ENCODE measurements at places on chromosomes 2 and 18.

GRCh38 chr2:235511187-235511661 lies 17.4 kb downstream of the AGAP1 start:
- DNase-seq: no peak

DNA sequence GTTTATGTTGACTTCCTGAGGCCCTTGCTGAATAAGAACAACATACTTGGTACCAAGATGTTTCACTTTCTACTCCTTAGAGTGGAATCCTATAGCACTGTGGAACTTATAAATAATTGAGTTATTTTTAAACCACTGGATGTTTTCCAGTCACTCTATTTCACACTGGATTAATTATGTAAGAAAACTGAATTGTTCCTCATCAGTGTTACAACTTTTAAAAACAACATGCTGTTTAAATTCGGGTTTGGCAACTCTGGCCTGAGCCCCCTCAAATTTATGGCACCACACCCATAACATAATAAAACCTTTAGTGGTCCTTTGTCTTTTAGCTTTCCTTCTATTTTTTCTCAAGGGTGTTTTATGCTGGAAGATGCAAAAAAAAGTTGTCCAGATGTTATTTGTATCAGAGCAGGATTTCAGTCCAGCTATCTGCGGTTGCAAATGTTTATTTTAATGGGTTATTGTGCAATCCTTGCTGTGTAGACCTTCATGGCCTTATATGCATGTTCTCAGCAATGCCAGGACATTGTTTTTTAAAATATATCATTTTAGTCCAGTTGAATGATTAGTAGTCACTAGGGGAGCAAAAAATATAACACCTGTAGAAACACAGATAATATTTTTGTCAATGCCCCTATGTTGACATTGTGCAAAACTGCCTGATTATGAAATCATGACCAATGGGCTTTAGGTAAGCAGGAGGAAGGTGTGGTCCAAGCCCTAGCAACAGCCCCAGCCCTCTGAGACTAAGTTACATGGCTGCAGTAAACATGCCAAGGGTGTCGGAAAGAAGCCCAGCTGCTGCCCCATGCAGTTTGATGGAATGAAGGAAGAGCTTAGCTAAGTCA lies 638.0 kb upstream of the ZEB2 start:
- DNase-seq: no peak

- no peak for DNase-seq
These were observed 370.7 kb upstream of the MEX3C start for GRCh38 chr18:51568151-51568550.

DNA sequence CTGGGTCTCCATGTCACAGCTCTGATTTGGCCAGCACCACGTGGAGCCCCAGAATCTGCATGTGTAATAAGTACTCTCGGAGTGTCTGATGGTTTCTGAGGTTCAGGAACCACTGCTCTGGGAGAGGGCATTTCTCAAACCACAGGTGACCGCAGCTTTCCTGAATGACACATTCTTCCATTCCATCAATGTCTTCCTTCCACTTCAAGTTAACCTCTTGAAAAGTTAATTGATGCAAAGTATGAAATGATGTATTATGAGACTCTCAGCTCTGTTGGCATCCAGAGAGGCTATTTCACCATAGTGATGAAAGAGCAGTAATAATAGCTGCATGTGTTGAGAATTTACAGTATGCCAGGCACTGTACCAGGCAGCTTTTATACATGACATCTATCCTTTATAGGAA lies 61.3 kb upstream of the CRIM1 start:
- DNase-seq: no peak

DNA sequence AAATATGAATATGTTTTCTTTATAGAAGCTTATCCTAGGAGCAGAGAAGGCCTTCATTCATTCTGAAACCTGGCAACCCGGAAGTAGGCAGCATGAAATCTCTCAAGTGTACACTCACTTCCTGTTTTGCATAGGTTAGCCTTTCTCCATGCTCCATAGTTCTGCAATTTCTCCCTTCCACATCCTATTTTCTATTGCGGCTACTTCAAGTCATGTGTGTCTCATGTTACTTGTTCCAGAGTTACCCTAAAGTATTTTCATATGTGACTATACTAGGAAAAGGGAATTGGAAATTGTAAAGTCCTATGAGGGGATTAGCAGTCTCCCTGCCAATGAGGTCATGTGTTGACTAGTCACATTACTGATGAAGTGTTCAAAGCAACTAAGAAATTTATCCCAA lies 320.6 kb downstream of the NCKAP5 start:
- no peak for DNase-seq

DNA sequence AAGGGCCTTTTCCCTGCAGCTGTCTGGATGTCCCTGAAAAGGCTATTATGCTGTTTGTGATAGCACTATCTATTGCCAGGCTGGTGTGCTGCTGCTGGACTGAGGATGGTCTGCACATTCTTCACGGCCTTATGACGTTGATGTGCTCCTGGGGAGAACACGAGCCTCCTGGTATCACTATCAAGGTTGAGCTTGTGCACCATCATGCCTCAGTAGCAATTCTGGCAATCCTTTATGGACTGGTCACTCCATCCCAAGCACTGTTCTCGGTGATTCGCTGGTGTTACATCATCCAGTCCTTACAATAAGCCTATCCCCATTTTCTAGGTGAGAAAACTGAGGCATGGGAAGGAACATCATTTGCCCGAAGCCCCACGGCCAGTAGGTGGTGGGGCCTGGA lies 18.2 kb upstream of the CCBE1 start:
- no peak for DNase-seq

- no peak for DNase-seq
These were observed 4.2 kb downstream of the ADCY3 start for GRCh38 chr2:24915796-24916195.

DNA sequence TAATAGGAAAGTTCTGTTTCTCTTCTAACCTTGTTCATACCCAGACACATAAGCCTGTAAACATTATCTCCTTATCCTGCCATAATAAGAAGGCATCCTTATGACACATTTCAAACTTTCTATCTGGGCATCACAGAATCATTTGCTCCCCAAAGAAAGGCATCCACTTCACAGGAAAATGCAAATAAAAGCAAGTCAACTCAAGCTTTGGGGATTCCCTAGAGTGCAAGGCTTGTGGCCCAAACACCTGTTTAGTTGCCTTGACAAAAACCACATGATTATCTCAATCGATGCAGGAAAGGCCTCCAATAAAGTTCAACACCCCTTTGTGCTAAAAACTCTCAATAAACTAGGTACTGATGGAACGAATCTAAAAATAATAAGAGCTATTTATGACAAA lies 195.7 kb upstream of the GALNT5 start:
- no peak for DNase-seq

- peak; percentile 80 for DNase-seq
These were observed at the start of gene KANSL3 for GRCh38 chr2:96638144-96639121. TSS of gene KANSL3 (minus strand) at chr2:96638312. CDS start at chr2:96637135, 1,177 bp downstream.

DNA sequence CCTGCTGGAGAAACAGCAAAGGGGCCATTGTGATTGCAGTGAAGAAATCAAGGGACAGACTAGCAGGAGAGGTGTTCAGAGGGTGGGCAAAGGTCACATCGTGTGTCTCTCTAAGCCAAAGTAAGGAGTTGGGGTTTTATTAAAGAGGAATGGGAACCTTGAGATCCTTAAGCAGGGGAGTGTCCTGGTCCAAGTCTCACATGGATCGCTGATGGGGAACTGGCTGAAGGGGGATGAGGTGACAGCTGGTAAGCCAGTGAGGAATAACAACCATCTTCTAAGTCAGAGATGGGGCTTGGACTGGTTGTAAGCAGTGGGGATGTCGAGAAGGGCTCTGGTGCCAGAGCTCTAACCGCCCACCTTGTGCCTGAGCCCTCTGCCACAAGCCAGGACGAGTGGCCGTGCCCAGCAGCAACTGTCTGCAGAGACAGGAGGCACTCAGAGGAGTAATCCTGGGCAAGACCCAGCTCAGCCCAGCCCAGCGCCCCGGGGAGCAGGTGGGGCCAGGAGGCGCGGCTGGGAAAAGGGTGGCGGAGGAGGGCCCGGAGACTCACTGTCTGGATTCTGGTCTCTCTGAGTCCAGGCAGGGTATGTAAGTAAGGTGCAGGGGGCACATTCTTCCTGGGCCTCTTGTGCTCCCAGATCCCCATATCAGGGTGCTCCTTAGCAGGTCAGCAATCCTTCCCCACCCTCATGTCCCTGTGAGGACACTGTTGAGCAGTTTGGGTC lies 13.7 kb downstream of the WNT10A start:
- DNase-seq: no peak

DNA sequence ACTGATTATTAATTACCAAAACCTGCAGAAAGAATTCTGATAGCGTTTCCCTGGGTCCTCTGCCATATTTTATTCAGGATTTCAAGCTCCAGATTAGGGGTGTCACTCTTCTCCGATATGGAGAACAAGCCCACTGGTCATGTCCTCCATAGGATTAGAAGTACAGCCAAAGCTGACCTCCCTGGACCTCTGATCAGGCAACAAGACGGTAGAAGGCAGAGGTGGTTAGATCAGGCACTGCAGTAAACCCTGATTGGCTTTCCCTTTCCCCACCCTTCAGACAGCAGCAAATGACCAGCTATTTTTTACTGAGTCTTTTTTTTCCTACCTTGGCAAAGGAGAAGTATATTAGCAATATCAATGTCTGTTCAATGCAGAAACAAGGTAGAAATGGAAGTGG lies 37.7 kb downstream of the SPC25 start:
- no peak for DNase-seq

- no peak for DNase-seq
These were observed 76.8 kb downstream of the GYPC start for GRCh38 chr2:126732682-126733245.

- DNase-seq: peak; percentile 38
These were observed at the start of gene MFSD6 for GRCh38 chr2:190407662-190408537. TSS of gene MFSD6 (plus strand) at chr2:190408355. CDS start at chr2:190436030, 27,675 bp downstream.

DNA sequence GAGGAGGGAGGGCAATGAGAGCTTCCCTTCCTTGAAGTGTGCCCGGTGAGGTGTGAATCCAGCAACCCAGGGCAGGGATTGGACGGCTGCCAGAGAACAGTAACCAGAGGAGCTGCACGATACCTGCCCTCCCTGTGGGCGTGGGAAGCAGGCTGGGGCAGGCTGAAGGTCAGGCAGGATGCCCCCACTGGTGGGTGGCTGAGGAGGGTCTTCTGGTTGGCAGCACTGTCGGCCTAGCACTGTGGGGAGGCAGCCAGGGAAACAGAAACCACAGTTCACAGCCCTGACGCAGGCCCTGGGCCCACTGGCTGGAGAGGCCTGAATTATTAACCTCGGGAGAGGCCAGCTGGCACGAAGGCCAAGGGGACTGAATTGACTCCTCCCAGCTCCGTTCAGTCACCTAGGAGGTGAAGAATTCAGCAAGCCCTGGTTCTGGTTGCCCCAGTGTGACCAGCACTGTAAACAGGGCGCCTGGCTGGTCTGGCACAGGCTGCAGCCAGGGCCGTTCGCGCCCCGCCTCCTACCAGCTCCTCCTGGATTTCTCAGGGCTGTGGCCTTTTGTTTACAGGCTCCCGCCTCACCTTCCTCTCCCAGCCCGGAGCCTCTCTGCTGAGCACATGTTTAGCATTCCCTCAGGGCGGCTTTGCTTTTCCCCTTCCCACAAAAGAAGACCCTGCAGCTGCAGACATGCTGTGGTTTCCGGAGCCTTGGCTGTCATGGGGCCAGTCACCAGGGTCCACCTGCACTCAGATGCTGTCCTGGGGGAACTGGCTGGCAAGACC lies 97.8 kb downstream of the B3GNT2 start:
- no peak for DNase-seq

DNA sequence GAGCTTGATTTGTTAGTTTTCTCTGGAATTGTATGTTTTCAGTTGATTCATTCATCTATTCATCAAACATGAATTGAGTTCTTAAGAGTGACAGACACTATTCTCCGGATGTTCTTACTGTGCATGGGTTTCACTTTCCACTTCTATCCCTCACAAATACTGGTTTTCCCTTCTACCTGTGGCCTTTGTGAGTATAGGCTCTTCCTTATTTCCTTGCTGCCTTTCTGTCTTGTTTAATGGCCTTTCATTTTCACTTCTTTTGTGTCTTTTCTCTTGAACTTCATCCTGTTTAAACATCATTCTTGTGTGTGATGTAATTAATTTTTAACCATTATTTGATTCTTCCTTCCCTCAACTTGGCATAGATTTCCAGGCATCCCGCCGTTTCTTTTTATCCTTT lies 90.7 kb downstream of the CRIM1 start:
- DNase-seq: no peak

DNA sequence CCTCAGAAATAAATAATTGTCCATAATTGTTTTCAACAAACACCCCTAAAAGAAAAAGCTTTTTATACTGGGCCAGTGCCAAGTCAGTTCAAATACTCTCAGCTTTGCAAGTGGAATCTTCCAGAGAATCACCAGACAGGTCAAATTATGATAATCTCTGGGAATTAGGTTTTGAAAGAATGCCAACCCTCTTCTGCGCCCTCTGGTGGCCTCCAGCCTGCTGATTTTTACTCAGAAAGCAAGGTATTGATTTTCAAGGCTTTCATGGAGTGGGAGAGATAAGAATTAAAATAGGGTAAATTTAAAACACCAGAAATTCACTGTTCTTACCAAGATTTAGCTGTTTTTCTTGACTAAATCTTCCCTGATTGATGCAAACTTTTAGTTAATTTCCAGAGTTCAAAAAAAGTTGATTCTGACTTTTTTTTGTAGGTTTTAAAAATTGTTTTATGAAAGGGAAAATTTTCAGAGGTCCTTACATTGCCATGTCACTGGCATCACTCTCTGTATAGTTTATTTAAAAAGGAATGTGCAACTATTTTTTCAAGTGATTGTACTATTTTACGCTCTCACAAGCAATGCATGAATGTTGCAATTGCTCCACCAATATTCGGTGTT lies 282.9 kb upstream of the TNP1 start:
- no peak for DNase-seq

DNA sequence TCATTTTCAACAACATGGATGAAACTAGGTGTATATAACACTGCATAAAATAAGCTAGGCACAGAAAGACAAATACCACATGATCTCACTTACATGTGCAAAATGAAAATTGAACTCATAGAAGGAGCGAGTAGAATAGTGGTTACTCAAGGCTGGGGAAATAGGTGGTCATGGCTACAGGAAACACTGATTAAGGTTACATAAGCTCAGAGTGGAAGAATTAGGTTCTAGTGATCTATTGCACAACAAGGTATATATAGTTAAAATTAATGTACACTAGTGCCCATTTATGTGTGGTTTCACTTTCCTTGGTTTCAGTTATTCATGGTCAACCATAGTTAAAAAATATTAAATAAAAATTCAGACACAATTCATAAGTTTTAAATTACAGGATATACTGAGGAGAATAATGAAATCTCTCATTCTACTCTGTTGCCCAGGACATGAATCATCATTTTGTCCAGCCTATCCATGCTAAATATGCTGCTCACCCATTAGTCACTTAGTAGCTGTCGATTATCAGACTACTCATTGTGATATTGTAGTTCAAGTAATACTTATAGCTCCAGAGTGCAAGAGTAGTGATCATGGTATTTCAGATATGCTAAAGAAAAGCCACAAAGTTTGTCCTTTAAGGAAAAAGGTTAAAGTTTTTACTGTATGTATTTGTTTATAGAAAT lies 1530.9 kb upstream of the LRRTM1 start:
- DNase-seq: no peak

GRCh38 chr2:31344447-31344846 lies 70.1 kb downstream of the XDH start:
- no peak for DNase-seq

DNA sequence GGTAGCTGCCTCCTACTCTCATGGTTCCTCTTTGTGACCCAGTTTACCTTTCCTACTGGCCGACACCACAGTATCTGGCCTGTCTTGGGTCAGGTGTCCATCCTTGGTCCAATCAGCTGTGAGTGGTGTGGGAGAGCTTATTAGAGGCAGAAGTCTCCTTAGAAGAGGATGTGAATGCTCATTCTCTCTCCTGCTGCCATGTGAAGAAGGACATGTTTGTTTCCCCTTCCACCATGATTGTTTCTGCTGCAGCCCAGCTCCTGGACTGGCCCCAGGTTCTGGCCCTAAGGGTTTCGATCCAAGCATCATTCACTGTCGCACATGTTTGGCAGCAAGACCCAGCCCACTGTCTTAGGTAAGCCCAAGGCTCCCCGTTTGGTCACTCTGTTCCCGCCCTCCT lies 55.3 kb upstream of the TGIF1 start:
- no peak for DNase-seq
